NCI-H510A (cell line): ENCODE measurements at places on chromosomes 2 and 18.

DNA sequence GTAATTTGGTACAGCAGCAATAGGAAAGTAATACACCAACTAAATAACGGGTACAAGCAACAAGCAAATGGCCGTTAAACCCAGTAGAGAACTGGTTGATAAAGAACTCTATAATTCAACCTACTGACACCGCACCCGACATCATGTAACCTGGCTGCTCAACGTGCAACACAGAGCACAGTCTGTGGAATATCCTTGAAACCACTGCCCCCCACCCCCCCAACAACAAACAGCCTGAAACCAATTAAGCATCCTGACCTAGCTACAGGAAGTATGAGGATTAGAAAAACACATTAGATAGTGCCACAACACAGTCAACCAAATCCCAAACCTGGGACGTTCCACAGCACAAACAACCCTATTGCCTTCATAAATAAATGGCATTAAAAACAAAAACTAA, 23.5 kb downstream of the HDLBP start:
- DNase-seq, result no peak

GRCh38 chr2:171592036-171592555, 69.8 kb downstream of the CYBRD1 start:
- DNase-seq, result no peak

GRCh38 chr2:194253528-194254259, 1403.3 kb upstream of the SLC39A10 start:
- DNase-seq, result no peak

DNA sequence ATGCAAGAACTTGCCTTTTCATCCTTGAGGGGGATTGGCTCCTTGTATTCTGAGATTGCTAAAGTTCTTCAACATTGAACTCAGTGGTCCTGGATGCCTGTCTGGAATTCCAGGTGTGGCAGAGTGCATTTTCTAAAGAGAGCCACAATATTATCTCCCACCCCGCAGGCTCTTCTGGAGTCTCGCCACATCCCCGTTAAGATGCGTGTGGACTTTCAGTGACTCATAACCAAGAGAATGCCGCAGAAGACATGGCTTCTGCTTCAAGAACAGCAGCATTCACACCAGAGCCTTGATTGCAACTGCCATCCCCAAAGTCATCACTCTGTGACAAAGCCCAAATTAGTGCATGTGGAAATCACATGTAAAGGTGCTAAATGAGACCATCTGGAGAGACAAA, 142.7 kb downstream of the CDH20 start:
- DNase-seq, result no peak

DNA sequence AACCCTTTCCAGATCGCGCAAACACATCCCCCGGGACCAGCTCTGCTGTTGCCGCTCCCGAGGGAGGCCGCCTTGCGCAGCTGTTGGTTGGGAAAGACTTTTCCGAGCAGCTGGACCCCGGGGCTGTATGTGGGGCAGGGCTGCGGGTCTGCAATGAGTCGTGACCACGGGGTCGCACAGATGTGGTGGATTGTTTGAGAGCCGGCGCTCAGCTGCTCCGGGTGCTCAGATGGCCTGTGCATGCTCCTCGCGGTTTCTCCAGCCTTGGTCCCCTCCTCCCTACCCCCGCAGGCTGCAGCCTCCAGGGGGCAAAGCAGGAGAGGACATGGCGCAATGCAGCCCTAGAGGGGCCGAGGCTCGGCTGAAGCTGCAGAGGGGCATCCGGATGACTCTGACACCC, 105.2 kb upstream of the OTOS start:
- DNase-seq, result no peak

DNA sequence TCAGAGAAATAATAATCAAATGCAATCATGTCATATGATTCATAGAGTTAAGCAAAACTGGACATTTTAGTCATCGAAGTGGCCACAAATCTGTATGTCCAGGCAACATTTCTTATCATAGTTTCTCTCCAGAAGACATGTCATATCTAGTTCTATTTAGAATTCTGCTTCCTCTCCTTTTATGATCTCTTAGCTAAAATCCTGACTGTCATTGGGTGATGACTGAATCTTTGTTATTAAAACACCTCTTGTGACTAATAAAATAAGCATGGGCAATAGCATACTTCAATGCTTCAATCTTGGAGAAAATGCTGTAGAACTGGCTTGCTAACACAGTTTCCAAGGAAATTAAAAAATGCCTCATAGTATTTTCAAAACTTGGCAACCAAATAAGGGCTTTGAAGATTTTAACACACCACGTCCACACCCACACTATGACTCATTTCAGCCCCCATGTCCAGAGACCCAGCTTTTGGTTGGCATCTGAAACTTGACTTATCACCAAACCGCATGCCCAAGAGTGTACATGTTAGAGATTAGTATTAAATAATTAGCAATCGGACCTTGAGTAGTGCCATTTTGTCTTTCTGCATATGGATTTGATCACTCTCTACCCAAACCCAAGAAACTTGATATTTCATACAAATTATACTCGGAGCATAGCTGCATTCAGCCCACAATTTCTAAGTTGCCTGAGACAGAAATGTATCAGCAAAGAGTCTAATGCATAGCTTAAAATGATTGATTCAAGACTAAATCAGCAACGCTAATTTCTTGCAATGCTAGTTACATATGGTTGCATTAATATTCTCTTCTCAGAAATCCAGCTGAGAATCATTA, 106.5 kb upstream of the ETAA1 start:
- DNase-seq, result no peak

GRCh38 chr18:7152440-7152839, 34.8 kb upstream of the LAMA1 start:
- no peak for DNase-seq

- DNase-seq, result no peak
Observed at GRCh38 chr2:62713837-62714236, 8.3 kb downstream of the EHBP1 start.

DNA sequence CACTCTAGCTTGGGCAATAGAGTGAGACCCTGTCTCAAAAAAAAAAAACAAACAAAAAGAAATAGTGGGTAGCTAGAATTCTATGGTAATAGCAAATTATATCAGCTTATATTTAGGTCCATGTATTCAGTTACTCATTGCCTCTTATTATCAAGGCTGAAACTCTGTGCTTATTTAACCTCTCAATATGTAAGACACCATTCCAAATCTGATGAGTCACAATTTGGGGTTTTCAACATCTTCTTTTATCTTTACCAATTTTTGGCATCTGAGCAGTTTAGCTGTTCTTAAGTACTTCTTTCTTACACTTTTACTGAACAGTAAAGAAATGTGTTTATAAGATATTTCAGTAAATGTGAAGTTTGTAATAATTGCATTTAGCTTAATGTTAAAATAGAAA, 69.3 kb downstream of the TTC27 start:
- DNase-seq, result no peak

DNA sequence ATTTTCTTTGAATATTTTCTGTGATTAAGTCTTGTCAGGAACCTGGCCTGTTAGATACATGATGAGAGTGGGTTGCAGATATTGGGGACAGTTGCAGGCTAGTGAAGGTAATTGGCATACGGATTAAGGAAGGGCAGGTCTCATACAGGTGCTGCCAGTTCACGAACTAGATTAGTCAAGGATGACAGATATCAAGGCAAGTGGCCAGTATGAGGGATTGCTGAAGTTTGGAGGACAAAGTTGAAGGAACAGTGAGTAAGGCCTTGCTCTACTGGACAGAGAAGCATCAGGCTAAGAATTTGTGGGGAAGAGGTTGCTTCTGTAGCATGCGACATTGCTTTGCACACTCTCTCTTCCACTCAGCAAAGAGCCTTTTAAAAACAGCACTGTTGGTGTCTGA, 12.8 kb upstream of the NCOA1 start:
- no peak for DNase-seq

DNA sequence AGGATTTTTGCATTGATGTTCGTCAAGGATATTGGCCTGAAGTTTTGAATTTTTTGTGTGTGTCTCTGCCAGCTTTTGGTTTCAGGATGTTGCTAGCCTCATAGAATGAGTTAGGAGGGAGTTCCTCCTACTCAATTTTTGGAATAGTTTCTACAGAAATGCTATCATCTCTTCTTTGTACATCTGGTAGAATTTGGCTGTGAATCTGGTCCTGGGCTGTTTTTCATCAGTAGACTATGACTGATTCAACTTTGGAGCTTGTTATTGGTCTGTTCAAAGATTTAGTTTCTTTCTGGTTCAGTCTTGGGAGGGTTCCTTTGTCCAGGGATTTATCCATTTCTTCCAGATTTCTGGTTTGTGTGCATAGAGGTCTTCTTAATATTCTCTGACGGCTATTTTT, 166.7 kb downstream of the ST6GAL2 start:
- no peak for DNase-seq

DNA sequence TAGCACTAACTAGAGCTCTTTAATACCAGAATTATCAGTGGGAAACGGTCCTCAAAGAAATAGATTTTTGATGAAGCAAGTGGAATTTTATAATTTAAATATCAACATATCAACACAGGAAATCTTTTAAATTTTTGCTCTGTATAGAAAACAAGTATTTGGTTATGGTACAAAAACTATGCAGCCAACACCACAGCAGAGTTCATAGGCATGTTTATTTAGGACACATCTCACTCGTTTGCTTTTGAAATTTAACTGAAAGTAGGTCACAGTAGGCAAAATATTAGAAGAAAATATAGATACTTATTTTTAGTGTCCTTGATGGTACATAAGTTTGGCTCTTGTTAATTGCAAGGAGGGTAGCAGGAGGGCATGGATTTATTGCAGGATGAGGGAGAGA, 34.3 kb upstream of the TANC1 start:
- DNase-seq, result no peak

- no peak for DNase-seq
Observed at GRCh38 chr2:240503375-240503774, 54.4 kb downstream of the ANKMY1 start.

DNA sequence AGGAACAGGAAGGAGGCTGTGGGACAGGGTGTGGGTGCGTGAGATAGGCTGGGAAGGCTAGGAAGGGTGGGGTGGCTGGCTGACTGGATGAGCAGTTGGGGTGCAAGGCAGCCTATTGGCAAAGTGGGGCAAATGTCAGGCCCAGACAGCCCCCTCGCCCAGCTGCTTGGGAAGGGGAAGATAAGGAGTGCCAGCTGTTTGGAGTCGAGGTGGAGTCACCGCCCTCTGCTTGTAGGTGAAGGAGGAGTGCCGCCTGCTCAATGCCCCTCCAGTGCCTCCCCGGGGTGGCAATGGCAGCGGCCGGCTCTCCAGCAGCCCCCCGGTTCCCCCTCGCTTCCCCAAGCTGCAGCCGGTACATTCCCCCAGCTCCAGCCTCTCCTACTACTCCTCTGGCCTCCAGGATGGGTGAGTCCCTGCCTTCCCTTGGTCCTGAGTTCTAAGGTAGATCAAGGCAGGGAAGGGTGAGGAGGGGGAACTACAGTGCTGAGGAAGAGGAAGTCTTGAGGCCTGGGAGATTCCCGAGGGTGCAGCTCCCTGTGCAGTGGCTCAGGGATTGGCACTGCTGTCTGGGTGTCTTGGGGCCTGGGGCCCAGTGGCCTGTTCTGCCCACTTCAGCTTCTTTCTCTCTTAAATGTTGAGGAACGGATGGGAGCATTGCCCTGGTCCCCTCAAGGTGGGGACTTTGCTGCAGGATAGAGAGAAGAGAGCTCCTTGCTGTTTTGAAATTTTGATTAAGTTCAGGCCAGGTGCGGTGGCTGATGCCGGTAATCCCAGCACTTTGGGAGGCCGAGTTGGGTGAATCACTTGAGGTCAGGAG, 13.3 kb downstream of the GAREM2 start:
- DNase-seq, result no peak

GRCh38 chr2:55771612-55772011, 78.0 kb upstream of the PNPT1 start:
- DNase-seq, result no peak

- DNase-seq, result no peak
Observed at GRCh38 chr2:237090906-237091305, 5.2 kb downstream of the COPS8 start.

- DNase-seq, result no peak
Observed at GRCh38 chr2:45089554-45090261, 80.5 kb upstream of the SIX2 start.

DNA sequence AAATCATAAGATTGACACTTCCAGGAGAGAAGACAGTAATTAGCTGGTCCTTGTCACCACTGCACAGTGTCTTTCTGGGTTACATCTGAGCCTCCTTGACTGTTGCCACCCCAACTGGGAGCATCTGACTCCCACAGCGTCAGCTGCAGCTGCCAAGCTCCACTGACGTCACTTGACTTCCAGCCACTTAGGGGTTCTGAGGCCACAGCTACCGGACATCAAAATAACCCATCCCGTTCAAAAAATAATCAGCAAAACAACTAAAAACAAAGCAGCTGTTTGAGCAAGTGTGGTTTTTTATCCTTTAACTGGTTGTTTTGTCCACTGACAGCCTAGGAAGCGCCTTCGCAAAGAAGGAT, 206.5 kb upstream of the AGAP1 start:
- no peak for DNase-seq

DNA sequence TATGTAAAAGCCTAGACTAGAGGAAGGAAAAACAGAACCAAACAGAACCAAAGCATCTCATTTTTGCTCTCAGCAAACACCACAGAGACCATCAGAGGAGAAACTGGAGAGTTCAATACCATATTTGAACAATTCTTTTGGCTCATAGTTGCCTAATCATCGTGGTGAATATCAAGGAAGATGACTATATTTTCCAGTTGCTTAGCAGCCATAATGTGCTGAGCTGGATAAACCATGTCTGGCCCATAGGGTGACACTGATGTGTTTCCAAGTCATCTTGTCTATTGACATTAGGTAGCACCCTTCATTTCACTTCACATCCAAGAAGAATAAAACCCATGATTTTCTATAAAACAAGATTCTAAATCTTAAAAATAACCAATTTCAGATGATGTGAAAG, 5.9 kb upstream of the XRCC5 start:
- no peak for DNase-seq

DNA sequence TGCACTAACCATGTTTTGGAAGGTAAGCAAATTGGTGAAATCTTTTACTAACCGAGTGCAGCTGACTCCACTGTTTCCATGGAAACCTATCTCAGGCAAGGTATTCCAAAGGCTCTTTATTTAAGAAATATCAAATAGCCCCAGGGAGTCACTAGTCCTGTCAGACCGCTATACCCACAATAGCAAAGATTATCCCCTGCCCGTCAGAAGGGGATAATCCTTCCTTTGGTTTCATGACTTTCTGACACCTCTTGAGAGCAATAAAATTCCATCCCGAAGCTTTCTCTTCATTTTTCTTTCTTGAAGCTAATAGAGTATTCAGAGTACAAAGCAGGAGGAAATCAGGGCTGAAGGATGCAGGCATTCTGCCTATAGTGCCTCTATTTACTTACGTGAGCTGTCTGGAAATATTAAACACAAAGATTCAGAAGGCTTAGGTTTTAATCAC, 34.7 kb upstream of the MAP2 start:
- no peak for DNase-seq

- DNase-seq, result no peak
Observed at GRCh38 chr18:56789004-56789888, 138.1 kb downstream of the WDR7 start.

GRCh38 chr2:38615237-38615636, 12.5 kb upstream of the HNRNPLL start:
- no peak for DNase-seq

- DNase-seq, result no peak
Observed at GRCh38 chr2:38045811-38046210, 30.1 kb downstream of the CYP1B1 start.
